Mammary epithelial cell (primary cell): ENCODE measurements at places on chromosomes 6 and 20. TPM values are rescaled to one million over a fixed set of nuclear protein-coding genes. Genes with fewer than 3 reads are reported as not detected.

REM1 gene
- not detected for total RNA-seq

EGFL8 gene
- total RNA-seq, result 0.50 TPM

BTNL2 gene
- not detected in 2 replicates for total RNA-seq

TMEM217 gene
- total RNA-seq, result 1.7 and 2.7 TPM in 2 replicates

SLPI gene
- 129 and 189 TPM in 2 replicates for total RNA-seq

GSTA3 gene
- total RNA-seq, result not detected

ARFGEF2 gene
- 36.0 TPM for total RNA-seq

DDO gene
- 0.24 TPM in 1 of 2 replicates, not detected in the other for total RNA-seq

OPRM1 gene
- total RNA-seq, result not detected in 2 replicates

ADRM1 gene
- total RNA-seq, result 140 and 141 TPM in 2 replicates

HLA-DQB2 gene
- not detected in 2 replicates for total RNA-seq

RCAN2 gene
- not detected in 2 replicates for total RNA-seq

PNRC1 gene
- 75.0 TPM for total RNA-seq

SYCP2L gene
- total RNA-seq, result 0.17 TPM

CPXM1 gene
- total RNA-seq, result under 0.01 TPM
